ENCODE measurements at places on chromosomes 5 and 9. TPM values are rescaled to one million over a fixed set of nuclear protein-coding genes. Genes with fewer than 3 reads are reported as not detected.

ANKRD34B gene
- not detected for total RNA-seq

SLC30A5 gene
- 42.9 TPM for total RNA-seq

ZNF354B gene
- total RNA-seq = 15.2 TPM

SMIM27 gene
- 11.9 TPM for total RNA-seq

CCL27 gene
- 0.25 TPM for total RNA-seq

NUP155 gene
- total RNA-seq = 57.8 TPM

All from T-helper 2 cell treated with Interferon-gamma antibody and Interleukin-4, amounts not matched to agents 100 ng/mL and 5 ng/mL, for 36 hours (primary cell).